Cardiac muscle cell (in vitro differentiated cells and primary cell): ENCODE measurements at places on chromosomes 12 and 14. TPM values are rescaled to one million over a fixed set of nuclear protein-coding genes. Genes with fewer than 3 reads are reported as not detected.

DNA sequence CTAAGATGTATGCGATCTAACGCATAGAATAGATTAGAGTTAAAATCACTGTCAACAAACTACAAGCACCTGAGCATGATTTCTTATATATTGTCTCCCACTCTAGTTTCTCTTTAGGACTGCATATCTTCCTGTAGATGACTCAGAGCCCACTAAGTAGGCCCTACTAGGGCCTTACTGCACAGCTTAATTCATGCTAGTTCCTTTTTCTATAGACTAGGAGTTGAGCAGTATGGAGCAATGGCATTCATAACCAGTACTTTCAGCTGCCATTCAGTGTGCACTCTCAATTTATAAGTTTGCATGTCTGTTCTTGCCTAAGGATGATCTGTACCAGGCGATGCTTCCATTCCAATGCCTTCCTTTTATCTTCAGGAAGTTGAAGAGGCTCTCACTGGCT is 103.5 kb downstream of the METTL25 start:
- peaks cover 5% of the 10 kb centered on the region for H3K36me3 ChIP-seq
- no peaks in the 10 kb centered on the region for H3K4me1 ChIP-seq
- no peak overlapping the region for H3K27ac ChIP-seq
- no peaks in the 10 kb centered on the region for H3K27me3 ChIP-seq

DNA sequence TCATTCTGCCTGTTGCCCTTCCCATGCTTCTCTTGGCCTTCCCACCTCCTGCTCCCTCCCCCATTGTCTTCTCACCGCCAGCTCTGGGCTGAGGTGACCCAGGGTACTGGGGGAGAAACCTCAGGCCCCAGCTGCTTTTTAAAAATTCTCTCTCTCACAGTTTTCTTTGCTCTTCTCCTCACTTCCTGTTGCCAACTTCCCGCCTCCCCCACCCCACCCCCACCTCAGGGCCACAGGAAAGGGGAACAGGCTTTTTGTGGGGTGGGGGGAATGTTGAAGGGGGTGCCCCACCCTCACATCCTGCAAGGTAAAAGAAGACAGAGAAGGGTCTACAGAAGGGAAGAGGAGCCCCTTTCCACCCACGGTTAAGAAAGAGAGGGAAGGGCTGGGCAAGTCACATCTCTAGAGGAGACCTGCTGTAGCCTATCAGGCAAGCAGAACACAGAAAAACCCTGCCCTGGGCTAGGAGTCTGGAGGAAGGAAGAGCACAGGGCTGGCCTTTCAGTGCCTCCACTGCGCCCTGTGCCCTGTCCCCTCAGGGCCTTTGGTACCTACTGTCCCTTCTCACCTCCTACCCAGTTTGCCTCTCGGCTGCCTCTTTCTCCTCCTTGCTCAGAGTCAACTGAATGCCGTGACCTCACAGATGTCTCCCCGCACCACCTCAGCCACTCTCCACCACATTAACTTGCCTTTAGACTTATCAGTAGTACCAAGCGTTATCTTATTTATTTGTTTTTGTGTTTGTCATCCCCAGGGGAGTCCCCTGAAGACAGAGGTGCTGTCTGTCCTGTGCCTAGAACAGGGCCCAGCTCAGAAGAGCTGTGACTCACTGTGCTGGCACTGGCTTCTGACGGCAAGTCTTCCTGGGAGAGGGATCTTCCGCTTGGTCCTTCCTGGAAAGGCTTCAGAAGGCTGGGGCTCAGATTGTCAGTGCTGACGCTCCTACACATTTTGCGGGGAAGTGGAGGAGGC is 1.7 kb downstream of the ARHGAP9 start:
- DNase-seq = peak; percentile 83
- no peaks in the 10 kb centered on the region for H3K36me3 ChIP-seq
- H3K4me3 ChIP-seq = no peak overlapping the region
- H3K4me1 ChIP-seq = no peaks in the 10 kb centered on the region

GRCh38 chr12:132561427-132562156 is 48.8 kb downstream of the LRCOL1 start:
- no peaks in the 10 kb centered on the region for H3K36me3 ChIP-seq
- peak; percentile 48 for DNase-seq
- H3K4me3 ChIP-seq = no peak overlapping the region
- no peak overlapping the region for H3K27ac ChIP-seq

NPFF gene
- not detected in 2 replicates for total RNA-seq

DNA sequence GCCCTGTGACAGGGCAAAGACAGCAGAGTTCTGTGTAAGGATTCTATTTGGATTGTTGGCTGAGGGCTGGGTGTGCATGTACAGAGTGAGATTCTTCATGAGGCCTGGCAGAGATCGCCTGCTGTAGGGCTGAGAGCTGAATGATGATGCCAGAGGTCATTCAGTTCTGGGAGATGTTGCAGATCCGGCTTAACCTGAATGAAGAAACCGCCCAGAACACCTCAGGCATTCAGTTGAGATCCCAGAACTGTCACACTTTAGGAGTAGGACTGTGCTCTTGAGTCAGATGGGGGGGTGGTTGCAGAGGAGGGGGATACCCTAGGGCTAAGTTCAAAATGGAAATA is 5.8 kb upstream of the EVL start:
- no peaks in the 10 kb centered on the region for H3K36me3 ChIP-seq
- H3K27ac ChIP-seq = no peak overlapping the region
- no peak overlapping the region for H3K4me3 ChIP-seq
- no peaks in the 10 kb centered on the region for H3K27me3 ChIP-seq

DNA sequence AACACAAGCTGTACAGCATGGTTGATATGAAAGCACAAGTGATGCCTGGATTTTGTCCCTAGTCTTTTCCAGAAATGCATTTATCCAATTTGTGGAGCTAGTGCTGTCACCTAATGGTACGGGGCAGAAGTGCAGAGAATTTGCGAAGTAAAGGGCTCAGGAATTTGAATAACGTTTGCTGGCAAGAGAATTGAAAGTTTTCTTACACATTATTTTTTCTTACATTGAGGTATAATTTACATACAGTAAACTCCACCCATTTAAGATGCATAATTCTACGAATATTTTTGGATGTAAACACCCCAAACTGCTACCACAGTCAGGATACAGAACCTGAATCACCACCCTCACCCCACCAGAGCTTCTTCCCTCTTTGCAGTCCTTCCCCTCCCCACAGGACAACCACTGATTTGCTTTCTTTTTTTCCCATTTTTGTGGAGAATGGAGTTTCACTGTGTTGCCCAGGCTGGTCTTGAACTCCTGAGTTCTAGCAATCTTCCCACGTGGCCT is 3.5 kb downstream of the AICDA start:
- H3K4me1 ChIP-seq = peaks cover 3% of the 10 kb centered on the region
- H3K27ac ChIP-seq = no peak overlapping the region
- H3K36me3 ChIP-seq = no peaks in the 10 kb centered on the region
- no peak overlapping the region for H3K4me3 ChIP-seq

DNA sequence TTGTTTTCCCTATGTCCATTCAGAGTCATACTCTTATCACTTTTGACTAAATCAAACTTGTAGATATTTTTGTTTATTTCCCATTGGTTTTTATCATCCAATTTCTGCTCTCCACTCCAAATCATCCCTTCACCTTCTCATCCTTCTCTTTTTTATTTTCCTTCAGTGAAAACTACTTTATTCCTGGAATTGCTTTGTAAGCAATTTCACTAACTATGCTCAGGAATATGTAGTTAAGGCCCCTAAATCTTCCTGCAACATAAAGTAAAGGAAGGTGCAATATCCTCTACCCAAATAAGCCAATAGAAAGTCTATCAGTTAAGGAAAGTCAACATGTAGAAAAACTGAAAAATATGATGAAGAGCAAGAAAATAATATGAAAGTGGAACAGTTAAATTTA is 308.4 kb downstream of the SEC23A start:
- no peak overlapping the region for H3K27ac ChIP-seq

DNA sequence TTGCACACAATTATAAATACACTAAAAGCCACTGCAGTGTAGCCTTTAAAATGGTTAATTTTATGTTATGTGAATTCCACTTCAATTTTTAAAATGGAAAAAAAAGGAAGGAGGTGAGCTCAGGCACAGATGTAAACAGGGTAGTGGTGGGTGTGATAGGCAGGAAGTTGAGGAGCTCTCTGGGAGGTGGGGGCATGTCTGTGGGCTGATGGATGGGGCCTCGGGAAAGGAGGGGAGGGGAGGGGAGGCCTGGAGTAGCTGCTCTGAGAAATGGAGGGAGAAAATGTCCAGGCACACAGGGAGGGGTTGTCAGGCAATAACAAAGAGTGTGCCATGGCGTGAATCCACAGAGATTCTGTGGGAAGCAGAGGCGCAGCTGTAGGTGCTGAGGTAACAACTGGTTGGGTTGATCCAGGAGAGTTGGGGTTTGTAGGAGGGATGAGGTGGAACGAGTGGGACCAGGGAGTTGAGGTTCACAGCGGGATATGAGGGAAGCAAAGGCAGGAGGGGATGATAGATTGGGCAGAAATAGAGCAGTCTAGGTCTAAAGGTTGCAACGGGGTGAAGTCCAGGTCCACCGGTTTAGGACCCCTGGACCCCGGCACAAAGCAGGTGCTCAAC is 57.2 kb downstream of the LTBP2 start:
- H3K36me3 ChIP-seq = no peaks in the 10 kb centered on the region
- H3K27ac ChIP-seq = no peak overlapping the region
- no peaks in the 10 kb centered on the region for H3K27me3 ChIP-seq
- DNase-seq = no peak
- no peaks in the 10 kb centered on the region for H3K4me1 ChIP-seq

DNA sequence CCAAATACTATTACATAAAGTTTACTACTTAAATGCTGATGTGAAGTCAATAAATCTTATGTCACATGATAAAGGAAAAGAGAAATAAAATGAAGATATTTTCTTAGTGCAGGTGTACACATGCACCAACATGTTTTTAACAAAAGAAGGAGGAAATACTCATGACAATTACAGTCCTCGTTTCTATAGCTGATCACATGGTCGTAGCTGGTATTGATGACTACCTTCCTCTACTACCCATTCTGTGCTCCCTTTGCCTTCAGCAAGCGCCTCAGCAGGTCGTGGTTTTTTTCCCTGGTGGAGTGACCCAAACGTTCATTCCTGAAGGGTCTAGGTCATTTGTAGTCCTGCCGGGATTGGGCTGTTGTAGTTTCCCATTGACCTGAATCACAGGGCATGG is 25.4 kb upstream of the SLC10A1 start:
- H3K27ac ChIP-seq = no peak overlapping the region
- peaks cover 6% of the 10 kb centered on the region for H3K27me3 ChIP-seq
- no peaks in the 10 kb centered on the region for H3K36me3 ChIP-seq
- H3K4me3 ChIP-seq = no peak overlapping the region
- no peak for DNase-seq
- no peaks in the 10 kb centered on the region for H3K4me1 ChIP-seq

DNA sequence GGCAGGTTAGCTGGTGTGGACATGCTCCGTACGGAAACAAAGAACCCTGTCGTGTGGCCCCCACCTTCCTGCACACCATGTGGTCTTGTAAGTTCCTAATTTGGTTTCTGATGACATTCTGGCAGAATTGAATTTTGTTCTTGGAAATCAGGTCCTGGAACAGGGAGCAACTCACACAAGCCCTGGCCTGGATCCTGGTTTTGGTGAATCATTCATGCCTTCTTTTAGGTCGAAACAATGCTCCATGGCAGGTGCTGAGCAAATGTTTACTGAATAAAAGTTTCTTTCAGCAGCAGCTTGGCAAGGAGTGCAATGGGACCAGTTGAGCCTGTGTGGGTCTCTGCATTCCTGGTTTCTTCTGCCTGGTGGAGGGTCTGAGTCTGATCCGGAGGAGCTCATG is 978.4 kb downstream of the BCL11B start:
- H3K4me1 ChIP-seq = no peaks in the 10 kb centered on the region
- DNase-seq = no peak
- no peak overlapping the region for H3K4me3 ChIP-seq

RASSF9 gene
- 0.35 and 0.54 TPM in 2 replicates for total RNA-seq

DNA sequence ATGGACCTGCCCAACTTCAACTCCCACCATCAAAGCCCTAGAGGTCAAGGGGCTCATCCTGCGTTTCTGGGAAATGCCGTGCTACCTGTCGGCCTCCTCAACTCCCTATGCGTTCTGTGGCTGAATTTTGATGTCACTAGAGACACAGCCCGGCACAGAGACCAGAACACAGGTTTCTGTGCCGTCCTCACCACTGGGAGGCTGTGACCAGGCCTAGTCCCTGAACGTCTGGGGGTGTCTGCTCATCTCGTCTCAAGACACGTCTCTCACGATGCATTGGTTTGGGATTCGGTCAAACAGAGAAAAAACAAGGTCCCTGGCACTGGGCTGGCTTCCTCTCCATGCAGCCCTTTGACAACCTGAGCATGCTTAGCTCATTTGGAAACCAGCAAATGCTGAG is 33.5 kb downstream of the SLC15A4 start:
- H3K4me1 ChIP-seq = peaks cover 5% of the 10 kb centered on the region
- peaks cover 22% of the 10 kb centered on the region for H3K36me3 ChIP-seq
- no peak overlapping the region for H3K4me3 ChIP-seq

- DNase-seq = peak; percentile 27
- H3K27ac ChIP-seq = no peak overlapping the region
- no peak overlapping the region for H3K4me3 ChIP-seq
- H3K27me3 ChIP-seq = no peaks in the 10 kb centered on the region
- peaks cover 14% of the 10 kb centered on the region for H3K4me1 ChIP-seq
- H3K36me3 ChIP-seq = no peaks in the 10 kb centered on the region
These were observed 64.9 kb downstream of the FBXO34 start for GRCh38 chr14:55336162-55336561.

DNA sequence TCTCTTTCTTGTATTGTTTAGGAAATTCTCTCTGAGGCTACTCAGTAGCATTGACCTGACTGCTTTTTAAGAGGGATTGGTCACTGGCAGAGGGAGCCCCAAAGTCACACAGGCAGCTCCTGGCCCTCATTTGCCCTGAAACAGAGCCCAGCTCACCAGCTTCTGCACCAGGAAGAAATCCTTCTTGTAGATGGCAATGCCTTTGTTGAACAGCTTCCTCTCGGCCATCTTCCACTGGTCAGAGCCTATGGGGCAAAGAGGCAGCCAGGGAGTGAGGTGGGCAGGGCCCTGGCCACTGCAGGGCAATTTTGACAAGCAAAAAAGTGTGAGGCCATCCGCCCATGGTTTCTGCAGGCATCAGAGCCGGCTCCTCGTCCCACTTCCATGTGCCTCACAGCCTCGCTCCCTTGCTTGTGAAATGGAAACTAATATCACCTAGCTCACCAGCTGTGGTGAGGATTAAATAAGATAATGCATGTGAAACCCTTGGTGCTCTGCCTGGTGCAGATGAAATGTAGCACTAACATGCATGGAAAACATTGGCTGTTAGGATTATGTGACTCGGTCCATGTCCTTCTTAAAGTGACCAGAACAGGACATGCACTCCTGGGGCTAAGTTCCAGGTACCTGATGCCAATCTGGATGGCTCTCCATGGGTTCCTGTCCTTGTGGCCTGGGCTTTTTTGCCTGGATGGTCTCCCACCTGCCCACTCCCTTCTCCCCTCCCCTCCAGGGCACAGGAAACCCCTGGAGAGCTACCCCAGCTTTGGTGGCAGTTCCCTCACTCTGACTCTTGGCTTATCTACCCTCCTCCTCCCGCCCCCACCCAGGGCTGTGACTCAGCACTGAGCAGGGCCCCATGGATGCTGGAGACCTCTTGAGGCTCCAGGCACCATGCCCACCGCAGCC is 11.2 kb upstream of the PNMA1 start:
- H3K27ac ChIP-seq = no peak overlapping the region
- H3K36me3 ChIP-seq = peaks cover 33% of the 10 kb centered on the region

CSRP2 gene
- 257 and 295 TPM in 2 replicates for total RNA-seq

- H3K36me3 ChIP-seq = peaks cover 12% of the 10 kb centered on the region
- peak overlapping the region; percentile 74 for H3K4me3 ChIP-seq
- H3K27me3 ChIP-seq = no peaks in the 10 kb centered on the region
- H3K4me1 ChIP-seq = no peaks in the 10 kb centered on the region
These were observed 979 bp downstream of the DDX54 start for GRCh38 chr12:113184098-113184899.
